ENCODE measurements at places on chromosomes 2 and 18. TPM values are rescaled to one million over a fixed set of nuclear protein-coding genes. Genes with fewer than 3 reads are reported as not detected.

Gene LRRFIP1
- total RNA-seq = 49.5 TPM

Gene UPP2
- total RNA-seq = not detected

Gene CNGA3
- total RNA-seq = not detected

Gene TEKT4
- not detected for total RNA-seq

Gene GNLY
- total RNA-seq = not detected

Gene TMEM178A
- 0.13 TPM for total RNA-seq

Data from SJSA1 (cell line).